ENCODE measurements at places on chromosomes 7 and 10. TPM values are rescaled to one million over a fixed set of nuclear protein-coding genes. Genes with fewer than 3 reads are reported as not detected.

CRHR2 gene
- not detected for total RNA-seq

C10orf53 gene
- not detected for total RNA-seq

HYAL4 gene
- total RNA-seq = not detected

SYCE1 gene
- not detected for total RNA-seq

PDK4 gene
- total RNA-seq = 1.5 TPM

SLC13A1 gene
- not detected for total RNA-seq

GNGT1 gene
- total RNA-seq = 0.08 TPM

ODAD2 gene
- total RNA-seq = 0.16 TPM

ASAH2B gene
- 2.7 TPM for total RNA-seq

- ATAC-seq = no peak
Measured at GRCh38 chr7:142279601-142280000, 21.7 kb upstream of the PRSS58 start.

GRCh38 chr7:26413007-26413691 lies 121.5 kb downstream of the SNX10 start:
- ATAC-seq = no peak

DNA sequence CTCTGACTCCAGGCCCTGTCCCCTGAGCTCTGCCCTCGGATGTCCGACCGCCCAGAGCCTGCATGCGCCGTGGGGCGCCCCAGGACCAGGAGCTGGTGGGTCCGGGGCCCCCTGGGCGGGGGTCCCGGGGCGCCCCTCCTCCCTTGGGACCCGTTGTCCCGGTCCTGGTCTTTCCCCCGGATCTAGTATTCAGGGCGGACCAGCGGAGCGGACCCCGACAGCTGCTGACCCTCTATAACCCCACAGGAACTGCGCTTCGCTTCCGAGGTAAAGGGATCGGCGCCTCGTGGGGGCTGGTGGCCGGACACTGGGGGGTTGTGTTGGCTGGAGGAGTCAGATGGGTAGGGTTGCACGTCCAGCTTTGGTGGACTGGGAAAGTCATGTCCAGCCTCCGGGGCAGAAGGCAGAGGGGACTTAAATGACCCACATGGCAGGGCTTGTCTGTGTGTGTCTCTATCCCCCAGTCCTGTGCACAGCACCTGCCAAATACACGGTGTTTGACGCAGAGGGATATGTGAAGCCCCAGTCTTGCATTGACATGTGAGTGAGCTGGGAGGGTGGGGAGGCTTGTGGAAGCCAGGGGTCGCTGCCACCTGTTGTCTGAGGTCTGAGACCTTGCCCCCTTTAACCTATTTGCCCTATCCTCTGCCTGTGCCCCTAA lies 520 bp downstream of the MOSPD3 start:
- peak; percentile 24 for ATAC-seq

- peak; percentile 48 for ATAC-seq
Measured at GRCh38 chr10:53256623-53257022, 484.0 kb upstream of the MBL2 start.

DNA sequence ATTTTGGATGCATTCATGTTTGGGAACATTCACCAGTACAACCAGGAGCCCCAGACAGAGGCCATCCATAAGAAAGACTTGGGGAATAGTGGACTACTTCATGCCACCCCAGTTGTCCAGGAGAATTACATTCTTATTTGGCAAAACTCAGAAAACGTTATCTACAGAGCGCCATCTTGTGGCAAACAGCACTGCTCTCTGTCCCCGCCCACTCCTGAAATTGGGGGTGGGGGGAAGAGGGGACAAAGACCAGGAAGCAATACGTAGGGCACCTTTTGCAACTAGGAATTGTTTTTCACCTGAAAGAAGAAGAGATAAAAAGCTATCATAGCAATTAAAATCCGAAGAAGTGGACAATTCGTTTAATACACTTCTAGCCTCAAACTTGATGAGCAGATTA lies 134.6 kb upstream of the MGMT start:
- no peak for ATAC-seq

GRCh38 chr7:35544028-35544742 lies 150.8 kb downstream of the HERPUD2 start:
- no peak for ATAC-seq

DNA sequence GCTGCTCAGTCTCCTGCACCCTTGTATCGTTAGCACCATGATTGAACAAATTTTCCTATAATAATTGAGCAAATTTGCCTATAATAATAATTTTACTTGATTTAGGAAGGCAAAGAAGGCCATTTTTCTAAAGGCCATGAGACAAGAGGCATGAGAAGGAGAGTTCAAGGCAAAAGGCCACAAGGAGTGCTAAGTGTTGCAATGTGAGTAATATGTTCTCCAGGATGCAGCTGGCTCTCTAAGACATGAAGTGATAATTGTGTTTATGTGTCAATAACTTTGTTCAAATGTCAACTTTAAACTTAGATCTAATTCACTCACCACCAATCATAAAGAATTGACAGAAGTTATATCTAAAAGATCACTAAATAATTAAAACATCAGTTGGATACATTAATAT lies 53.8 kb downstream of the SGCE start:
- ATAC-seq = no peak

DNA sequence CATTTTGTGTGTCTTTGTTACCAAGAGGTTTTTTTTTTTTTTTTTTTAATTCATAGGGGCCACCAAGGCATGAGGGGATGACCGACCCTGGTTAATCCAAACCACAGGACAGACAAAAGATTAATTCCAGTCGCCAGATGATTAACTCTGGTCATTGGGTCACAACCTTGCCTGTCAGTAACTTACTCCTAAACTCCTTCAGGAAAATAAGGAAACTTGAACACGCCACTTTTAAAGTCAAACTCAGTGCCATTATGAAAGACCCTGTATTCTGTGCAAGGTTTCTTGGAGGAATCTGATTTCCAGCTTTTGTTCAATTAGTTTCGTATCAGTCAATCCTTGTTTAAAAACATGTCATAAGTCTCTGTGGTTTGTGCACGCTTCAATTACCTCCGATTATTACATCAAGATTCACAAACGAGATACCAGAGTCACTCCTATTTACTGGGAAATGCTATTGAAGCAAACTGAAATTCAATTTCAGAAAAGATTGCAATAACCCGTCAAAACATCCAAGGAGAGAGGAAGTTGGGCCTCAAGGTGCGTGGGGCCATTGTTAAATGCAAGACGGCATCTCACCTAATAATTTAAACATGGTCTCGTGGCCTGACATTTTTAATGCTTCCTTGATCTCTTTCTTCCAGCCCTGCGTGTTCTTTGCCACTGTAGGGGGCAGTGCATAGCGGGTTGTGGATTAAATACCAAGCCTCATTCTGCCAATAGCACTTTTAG lies 44.0 kb downstream of the NRP1 start:
- no peak for ATAC-seq

- ATAC-seq = no peak
Measured at GRCh38 chr10:60704471-60704870, 73.8 kb upstream of the CDK1 start.

- peak; percentile 74 for ATAC-seq
Measured at GRCh38 chr7:130996833-130997231, 262.8 kb upstream of the KLF14 start.

DNA sequence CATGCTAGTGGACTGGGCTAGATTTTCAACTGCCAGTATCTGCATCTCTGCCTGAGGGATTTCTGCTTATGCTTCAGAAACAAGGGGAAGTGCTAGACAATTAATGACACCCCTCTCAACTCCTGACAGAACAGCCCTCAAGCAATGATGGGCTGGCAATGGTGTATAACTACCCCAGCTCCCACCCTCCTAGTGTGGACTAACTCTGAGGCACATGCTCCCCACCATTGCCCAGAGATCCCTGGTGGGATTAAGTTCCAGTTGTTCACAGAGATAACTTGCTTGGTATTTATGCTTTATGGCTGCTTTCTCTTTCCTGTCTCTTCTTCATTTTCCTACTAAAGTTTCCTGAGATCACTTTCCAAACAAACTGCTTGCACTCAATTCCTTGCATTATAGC lies 113.5 kb downstream of the RPS24 start:
- no peak for ATAC-seq

DNA sequence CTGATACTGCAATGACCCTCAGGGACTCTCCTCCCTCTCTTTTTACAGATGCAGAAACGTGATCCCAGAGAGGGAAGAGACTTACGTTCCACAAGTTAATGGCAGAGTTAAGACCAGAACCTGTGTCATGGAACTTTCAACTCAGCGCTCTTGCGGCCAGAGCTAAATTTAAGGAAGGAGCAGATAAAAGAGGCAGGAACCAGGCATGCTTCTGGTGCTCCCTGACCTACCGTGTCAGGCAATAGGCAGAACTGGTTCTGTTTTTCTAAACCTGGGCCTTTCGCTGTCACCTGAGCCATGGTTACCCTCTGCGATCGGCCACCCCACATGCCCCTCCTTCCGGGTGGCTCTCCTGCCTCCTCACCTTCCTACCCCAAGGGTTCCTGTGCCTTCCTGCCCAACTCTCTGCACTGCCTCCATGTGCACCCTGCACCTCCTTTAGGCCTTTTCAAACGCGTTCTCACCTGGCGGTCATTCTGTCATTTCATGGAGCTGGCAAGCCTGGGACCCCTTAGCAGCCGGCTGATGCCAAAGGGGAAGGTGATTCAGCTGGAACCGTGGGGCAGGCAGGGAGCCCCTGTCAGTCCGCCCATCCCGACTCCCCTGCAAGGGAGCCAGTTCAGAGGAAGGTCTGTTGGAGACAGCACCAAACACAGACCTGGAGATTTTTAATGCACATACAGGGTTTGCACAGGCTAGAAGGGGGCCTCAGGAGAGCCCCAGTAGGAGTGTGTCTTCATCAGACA lies 7.7 kb upstream of the GBX1 start:
- no peak for ATAC-seq

- ATAC-seq = no peak
Measured at GRCh38 chr10:14712991-14713424, 61.7 kb downstream of the FAM107B start.

DNA sequence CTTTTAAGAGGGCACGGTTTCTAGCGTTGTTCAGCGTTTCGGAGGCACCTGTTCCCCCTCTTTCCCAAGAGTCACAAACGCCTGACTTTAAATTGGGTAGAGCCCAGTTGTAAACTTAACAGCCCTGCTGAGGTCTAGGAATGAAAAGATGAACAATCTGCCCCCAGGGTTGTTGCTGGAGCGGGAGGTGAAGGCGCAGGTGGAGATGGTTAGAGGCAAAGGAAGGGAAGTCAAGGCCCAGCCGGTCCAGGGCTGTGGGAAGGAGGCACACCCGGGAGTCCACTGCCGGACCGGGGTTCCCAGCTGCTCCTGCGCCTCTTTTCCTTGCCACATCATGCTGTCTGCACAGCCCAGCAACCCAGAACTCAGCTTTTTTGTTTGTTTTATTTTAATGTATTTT lies 770 bp downstream of the PRXL2A start:
- no peak for ATAC-seq

GRCh38 chr7:11005202-11005601 lies 31.5 kb downstream of the PHF14 start:
- ATAC-seq = no peak

GRCh38 chr7:73341877-73342276 lies 13.9 kb downstream of the FKBP6 start:
- ATAC-seq = no peak

DNA sequence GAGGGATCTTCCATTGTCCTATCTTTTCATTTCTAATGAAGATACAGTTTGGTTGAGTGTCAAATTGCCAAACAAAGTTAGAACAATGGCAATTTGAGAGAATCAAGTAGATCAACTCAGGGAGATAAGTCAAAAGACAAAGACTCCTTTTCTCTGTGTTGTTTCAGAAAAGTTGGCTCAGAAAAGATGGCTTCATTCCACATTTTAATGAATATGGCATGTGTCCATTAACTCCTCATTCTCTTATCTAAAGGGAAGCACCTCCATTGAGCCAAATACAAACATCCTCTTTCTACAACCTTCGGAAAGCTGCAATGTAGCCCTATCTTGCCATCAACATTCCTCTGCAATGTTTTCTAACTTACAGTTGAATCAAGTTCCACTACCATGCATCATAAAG lies 939.0 kb upstream of the C7orf33 start:
- no peak for ATAC-seq

GRCh38 chr7:16479161-16479560 lies 13.6 kb upstream of the SOSTDC1 start:
- no peak for ATAC-seq

GRCh38 chr10:11448190-11448544 lies 163.3 kb downstream of the USP6NL start:
- ATAC-seq = no peak

DNA sequence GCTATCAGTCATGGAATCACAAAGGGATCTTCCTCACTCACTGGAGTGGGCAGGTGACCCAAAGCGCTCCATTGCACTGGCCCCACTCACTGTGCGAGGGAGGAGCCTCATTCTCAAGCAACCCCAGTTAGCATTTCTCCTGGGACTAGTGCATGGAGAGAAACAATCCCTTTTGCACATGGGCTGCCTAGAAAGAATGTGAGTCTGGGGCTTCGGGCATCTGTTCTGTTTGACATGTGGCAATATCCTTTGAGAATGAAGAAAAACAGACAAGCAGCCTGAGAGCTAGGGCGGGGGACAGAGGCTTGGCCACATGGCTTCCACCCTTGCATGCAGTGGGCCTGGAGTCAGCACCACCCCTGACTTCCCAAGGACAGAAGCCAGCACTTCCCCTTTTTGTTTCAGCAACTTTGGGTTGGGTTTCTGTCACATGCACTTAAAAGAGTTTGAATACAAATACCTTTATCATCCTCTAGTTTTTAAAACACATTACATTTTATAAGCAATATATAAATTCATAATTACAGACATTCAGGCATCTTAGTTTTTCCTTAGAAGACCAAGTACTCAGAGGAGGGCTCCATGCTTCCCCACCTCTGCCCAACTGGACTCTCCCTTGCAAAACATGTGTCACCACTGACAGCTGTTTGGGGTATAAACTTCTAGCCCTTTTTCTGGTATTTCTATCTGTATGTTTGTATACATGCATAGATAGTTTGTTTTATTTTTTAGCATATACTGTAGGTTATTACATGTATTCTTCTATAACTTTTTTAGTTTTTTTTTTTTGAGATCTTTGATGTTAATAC lies 73.8 kb downstream of the RBM20 start:
- no peak for ATAC-seq

GRCh38 chr7:46206476-46207060 lies 285.5 kb upstream of the IGFBP3 start:
- ATAC-seq = no peak
